ENCODE measurements at places on chromosomes 5 and 9. TPM values are rescaled to one million over a fixed set of nuclear protein-coding genes. Genes with fewer than 3 reads are reported as not detected.

Gene CDH12
- total RNA-seq: not detected

Gene CCDC183
- 4.2 TPM for total RNA-seq

Gene HNRNPK
- 476 TPM for total RNA-seq

Gene PCDHB5
- not detected for total RNA-seq

Gene EFNA5
- 1.6 TPM for total RNA-seq

Gene PRDM9
- total RNA-seq: not detected

Gene LHX6
- total RNA-seq: 7.6 TPM

Gene PLAC8L1
- not detected for total RNA-seq

Gene CTXN3
- total RNA-seq: not detected

DNA sequence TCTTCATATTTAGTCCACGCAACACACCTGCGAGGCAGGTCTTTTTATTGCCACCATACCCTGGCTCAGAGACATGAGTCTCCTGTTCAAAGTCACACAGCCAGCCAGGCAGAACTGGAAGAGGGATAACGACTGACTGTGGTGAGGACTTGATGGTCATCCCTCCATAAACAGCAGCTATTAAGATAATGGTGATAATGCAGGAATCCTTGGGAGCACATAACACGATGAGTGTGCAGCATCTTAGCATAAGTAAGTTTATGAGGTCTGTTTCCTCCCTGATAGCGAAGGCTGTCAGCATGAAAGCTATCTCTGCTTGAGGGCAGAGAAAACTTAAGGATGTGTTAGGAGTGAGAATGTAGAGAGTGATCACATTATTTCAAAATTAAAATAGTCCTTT is 30.9 kb downstream of the KCTD16 start:
- H3K36me3 ChIP-seq: no peaks in the 10 kb centered on the region
- H3K4me3 ChIP-seq: no peak overlapping the region
- no peak overlapping the region for H3K27ac ChIP-seq

- H3K27me3 ChIP-seq: no peaks in the 10 kb centered on the region
- no peaks in the 10 kb centered on the region for H3K4me1 ChIP-seq
- H3K36me3 ChIP-seq: no peaks in the 10 kb centered on the region
- H3K27ac ChIP-seq: no peak overlapping the region
Measured at GRCh38 chr5:155258161-155258560, 244.6 kb downstream of the KIF4B start.

DNA sequence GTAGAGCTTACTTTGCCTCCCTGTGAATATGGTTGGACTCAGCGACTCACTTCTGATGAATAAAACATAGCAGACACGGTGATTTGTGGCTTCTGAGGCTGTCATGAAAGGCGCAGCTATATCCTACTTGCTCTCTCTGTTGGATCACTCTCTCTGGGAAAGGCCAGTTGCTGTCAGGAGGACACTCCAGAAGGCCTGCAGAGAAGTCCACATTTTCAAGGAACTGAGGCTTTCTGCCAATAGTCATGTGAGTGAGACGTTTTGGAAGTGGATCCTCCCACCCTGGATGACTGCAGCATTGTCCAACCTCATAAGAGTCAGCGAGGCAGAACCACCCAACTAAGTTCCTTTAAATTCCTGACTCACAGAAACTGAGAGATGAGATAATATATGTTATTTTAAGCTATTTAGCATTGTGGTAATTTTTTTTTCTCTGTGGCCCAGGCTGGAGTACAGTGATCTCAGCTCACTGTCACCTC is 156.0 kb upstream of the MAST4 start:
- no peaks in the 10 kb centered on the region for H3K4me1 ChIP-seq
- no peaks in the 10 kb centered on the region for H3K27me3 ChIP-seq
- no peak for DNase-seq
- no peaks in the 10 kb centered on the region for H3K36me3 ChIP-seq
- H3K4me3 ChIP-seq: no peak overlapping the region
- H3K27ac ChIP-seq: no peak overlapping the region

- no peaks in the 10 kb centered on the region for H3K36me3 ChIP-seq
- H3K27ac ChIP-seq: no peak overlapping the region
- DNase-seq: no peak
- no peak overlapping the region for H3K4me3 ChIP-seq
- no peaks in the 10 kb centered on the region for H3K4me1 ChIP-seq
- no peaks in the 10 kb centered on the region for H3K27me3 ChIP-seq
Measured at GRCh38 chr9:131984564-131984963, 95.1 kb downstream of the MED27 start.

DNA sequence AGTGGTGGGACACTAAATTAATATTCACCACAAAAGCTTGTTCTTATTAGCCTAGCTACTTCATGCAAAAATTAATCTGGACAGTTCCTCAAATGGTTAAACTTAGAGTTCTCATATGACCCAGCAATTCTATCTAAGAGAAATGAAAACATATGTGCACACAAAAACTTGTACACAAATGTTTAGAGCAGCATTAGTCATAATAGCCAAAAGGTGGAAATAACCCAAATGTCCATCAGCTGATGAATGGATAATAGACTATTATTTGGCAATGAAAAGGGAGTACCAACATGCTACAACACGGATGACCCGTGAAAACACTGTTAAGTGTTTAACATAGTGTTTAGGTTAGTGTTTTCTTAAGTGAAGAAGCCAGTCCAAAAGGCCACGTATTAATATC is 32.8 kb upstream of the TNIP1 start:
- DNase-seq: no peak
- H3K27me3 ChIP-seq: no peaks in the 10 kb centered on the region
- no peaks in the 10 kb centered on the region for H3K4me1 ChIP-seq
- H3K27ac ChIP-seq: no peak overlapping the region
- no peak overlapping the region for H3K4me3 ChIP-seq
- H3K36me3 ChIP-seq: no peaks in the 10 kb centered on the region

GRCh38 chr9:35687306-35687705 is 2.4 kb downstream of the TPM2 start:
- H3K27ac ChIP-seq: no peak overlapping the region
- H3K36me3 ChIP-seq: no peaks in the 10 kb centered on the region
- no peaks in the 10 kb centered on the region for H3K27me3 ChIP-seq
- peaks cover 25% of the 10 kb centered on the region for H3K4me1 ChIP-seq
- DNase-seq: no peak

DNA sequence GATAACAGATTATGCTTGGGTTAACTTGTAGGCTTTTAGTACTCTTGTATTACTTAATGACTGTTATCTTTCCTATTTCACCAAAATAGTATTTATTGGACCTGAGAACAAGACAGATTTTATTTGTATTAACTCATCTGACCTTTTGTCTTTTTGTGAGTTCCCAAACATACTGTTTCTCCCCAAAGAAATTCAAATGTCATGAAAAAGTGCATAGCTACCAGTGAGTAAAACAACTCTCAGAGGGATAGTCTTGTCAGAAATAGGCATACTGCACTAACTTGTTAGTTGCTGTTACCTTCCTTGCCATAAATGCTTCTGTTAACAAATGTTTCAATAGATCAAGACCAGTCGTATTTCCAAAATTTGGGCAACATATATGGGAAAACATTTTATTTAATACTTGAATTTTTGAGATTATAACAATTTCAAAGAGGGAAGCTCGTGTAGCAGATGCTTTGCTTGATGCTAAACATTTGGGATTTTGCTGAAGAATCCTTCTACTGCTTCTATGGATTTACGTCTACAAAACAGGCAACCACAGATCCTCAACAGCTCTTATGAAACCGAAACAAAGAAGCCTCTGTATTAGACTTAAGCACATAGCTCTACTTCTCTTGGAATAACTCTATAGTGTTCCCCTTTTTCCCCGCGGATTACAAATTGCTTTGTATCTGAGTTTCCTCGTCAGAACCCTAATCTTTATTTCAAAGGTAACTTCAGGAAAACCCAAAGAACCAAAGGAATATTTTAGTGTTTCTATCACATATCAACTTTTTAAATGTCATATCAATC is 248.8 kb downstream of the MCTP1 start:
- no peaks in the 10 kb centered on the region for H3K27me3 ChIP-seq
- no peaks in the 10 kb centered on the region for H3K36me3 ChIP-seq
- no peak for DNase-seq
- H3K4me1 ChIP-seq: no peaks in the 10 kb centered on the region

DNA sequence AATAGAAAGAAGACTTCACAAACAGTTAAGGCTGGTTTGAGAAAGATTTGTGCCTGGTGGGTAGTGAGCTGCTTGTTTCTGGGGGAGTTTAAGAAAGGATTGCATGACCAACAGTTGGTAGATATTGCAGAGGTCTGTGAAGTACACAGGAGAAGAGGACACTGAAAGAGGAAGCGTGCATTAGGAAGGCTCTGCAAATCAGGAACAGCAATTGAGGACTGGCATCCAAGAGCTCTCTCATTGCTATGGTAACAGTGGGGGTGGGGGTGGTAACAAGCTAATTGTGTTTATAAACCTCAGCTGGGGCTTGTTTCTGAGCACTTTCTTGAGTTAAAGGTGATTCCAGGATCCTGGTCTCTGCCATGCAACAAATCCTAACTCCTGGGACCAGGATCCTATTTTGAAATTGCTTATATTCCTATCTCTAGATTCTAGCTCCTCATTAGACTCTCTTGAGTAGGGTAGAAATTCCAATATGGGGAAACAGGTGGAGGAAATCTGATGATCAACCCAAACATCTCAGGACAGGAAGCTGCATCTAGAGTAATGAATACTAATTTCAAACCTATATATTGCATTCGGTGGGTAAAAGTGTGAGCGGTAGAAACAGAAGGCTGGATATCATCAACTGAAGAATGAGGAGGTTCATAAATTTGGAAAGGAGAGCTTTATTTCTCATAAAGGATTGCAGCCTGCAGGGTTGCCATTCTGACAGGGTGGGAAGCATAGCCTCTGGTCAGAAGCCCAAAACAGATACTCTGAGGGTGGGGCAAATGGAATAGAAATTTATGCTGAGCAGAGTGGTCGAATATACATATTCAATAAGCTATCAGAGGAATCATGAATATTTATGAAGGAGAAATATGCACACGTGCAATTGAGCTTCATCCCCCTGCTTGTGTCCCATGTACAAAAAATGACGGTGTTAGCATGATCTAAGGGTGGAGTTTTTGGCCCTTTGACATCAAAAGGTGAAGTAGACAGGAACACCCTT is 79.4 kb downstream of the PTTG1 start:
- H3K27ac ChIP-seq: no peak overlapping the region
- H3K4me1 ChIP-seq: no peaks in the 10 kb centered on the region
- H3K27me3 ChIP-seq: no peaks in the 10 kb centered on the region
- H3K36me3 ChIP-seq: no peaks in the 10 kb centered on the region

- no peaks in the 10 kb centered on the region for H3K27me3 ChIP-seq
- H3K4me1 ChIP-seq: no peaks in the 10 kb centered on the region
- H3K36me3 ChIP-seq: no peaks in the 10 kb centered on the region
- no peak overlapping the region for H3K27ac ChIP-seq
- DNase-seq: no peak
Measured at GRCh38 chr5:143200781-143201398, 202.6 kb downstream of the NR3C1 start.

DNA sequence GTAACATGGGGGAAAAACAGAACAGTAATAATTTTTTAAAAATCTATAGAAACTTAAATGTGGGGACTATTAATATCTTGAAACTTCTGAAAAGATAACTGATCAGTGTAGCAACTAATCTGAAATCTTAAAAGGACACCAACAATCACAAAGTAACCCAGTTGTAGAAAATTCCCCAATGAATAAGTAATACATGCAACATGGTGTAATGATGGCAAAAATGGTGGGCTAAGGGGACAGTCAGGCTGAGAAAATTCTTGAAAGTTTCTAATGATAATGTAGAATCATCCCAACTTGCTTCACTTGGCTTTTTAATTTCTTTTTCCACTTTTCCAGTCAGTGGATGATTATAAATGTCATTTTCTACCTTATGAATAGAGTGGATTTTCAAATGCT is 5.4 kb downstream of the NFIL3 start:
- H3K36me3 ChIP-seq: no peaks in the 10 kb centered on the region
- no peak overlapping the region for H3K4me3 ChIP-seq
- no peak for DNase-seq
- H3K27me3 ChIP-seq: no peaks in the 10 kb centered on the region
